Left forelimb (tissue), 1 donor: ENCODE measurements at places on chromosomes 6 and 20.

GRCh38 chr20:51176876-51177275 lies 154.0 kb upstream of the KCNG1 start:
- no peak for DNase-seq

GRCh38 chr6:78883651-78884050 lies 16.3 kb downstream of the IRAK1BP1 start:
- no peak for DNase-seq

DNA sequence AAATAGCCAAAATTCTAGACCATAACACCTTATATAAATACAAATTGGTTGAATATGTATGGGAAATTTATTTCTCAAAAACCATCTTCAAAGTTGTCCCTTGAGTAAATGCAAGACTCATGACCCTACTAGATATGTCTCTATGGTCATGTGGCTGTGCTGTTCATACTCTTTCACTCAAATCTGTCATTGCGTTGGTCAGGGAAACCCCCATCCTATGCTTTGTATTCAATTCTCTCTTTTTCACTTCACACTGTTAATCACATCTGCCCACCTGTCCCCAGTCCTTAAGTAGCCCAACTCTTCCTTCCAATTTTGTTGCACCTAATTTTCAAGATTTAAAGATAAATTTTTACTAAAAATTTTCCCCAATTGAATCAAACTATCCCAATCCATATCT lies 51.0 kb downstream of the RPS12 start:
- no peak for DNase-seq

DNA sequence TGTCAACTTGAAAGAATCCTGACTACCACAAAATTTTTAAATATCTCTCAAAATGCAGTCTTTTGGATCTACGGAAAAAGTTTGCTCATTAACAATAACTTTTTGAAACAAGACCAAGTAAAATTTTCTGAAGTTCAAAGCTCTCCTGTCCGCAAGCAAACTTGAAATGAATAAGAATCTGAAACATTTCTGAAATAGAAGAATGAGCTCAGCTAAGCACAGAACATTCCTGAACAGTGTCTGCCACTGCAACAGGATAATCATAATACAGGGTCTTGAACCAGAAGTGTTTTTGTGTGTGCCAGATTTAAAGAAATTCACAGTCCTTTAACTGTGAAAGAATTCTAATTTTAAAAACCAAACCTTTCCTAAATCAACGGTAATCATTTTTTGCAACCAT lies 49.1 kb upstream of the TASP1 start:
- no peak for DNase-seq

GRCh38 chr6:146582857-146583256 lies 15.9 kb upstream of the ADGB start:
- no peak for DNase-seq

DNA sequence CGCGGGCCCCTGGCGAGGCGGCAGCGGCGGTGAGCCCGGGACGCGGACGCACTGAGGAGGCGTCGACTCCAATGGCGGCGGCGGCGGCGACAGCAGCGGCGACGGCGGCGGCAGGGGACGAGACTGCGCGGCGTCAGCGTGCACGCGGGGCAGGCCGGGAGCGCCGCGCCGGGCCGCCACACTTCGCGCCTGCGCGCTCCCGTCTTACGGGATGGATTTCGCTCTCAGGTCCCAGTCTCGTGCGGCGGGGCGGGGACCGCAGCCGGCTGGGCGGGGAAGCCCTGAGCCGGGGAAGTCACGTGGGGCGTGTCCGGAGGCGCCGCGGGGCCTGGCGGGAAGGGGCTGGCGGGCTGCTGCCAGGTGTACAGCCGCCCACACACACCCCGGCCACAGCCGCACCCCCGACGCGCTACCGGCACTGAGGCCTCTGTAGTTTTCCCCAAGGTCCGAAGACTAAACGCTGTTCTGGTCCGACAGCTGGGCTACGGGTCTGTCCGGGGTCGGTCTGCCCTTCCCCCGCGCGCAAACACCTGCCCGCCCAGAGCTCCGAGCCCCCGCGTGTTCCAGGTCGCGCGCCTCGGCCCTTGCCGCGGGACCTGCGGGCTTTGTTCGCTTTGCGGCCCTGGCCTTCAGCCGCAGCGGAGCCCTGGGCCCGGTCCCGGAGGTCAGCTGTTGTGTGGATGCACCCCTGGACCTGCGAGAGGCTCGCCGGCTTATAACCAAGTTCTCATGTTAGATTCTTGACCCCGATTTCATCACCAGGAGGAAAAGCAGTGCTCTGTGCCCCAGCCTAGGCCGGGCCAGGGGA lies at the start of gene YTHDF1:
YTHDF1 (minus strand) TSS at position 91 of the 808 bp plus-strand sequence. CDS start 239 bp downstream, outside the sequence.
- DNase-seq: peak; percentile 97

DNA sequence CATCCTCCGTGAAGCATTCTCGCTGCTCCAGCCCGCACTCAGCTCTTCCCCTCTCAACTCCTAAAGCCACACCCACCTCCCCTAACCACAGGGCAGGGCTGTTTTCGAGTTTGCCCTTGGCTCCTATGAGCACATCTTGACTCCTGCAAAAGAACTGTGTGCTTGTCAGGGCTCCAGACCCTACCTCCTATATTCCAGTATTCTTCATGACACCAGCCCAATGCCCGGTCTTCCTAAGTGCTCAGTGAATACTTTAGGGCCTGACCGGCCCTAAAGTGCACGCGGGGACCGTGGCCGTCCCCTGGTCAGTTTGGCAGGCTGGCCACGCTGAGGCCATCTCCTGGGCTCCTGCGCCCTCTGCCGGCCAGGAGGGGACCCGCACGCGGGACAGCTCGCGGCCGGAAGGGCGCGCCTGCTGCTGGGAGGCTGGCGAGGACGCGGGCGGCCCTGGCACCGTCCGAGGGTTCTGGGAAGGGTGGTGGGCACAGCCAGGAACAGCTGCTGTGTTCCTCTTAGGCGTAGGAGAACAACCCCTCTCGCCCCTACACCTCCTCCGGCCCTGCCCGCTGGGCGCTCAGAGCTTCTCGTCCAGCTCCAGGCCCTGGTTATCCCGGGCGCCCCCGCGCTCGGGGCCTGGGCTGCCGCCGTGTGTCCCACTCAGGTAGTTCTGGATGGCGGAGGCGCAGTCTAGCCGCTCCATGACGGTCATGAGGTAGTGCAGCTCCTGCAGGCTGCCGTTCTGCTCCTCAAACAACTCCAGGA lies 11.0 kb downstream of the UNC5CL start:
- DNase-seq: peak; percentile 90

GRCh38 chr6:134402372-134402984 lies 84.6 kb upstream of the SGK1 start:
- no peak for DNase-seq

DNA sequence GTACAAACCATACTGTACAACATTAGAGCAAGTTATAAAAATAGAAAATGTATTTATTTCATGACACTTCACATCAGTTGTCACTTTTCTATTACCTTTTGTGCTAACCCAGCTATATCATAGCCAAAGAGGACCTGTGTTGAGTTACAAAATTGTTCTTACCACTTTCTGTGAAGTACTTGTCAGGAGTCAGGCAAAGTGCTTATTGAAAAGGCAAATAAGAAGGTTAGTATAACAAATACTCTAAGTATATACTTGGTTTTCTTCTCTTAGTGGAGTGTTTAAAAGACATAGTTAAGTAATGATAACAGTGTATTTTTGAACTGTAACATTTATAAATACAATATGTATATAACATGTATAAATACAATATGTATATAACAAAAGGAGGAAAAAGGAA lies 88.9 kb downstream of the HIVEP1 start:
- DNase-seq: no peak

DNA sequence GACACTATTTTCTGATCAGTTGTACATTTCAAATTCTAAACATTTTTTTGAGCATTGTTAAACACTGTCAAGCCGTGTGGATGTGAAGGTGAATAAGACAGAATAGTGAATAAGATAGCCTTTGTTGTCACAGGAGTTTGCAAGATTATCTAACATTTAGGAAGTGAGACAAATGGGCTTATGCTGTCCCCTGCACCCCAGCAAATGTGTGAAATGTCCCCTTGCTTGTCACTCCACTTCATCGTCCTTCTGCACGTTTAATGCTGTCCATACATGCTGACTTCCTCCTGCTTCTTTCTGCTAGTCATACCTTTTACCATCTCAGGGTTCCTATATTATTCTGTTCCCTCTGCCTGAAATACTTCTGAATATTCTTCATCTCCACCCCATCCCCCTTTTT lies 62.6 kb downstream of the CBFA2T2 start:
- DNase-seq: no peak

DNA sequence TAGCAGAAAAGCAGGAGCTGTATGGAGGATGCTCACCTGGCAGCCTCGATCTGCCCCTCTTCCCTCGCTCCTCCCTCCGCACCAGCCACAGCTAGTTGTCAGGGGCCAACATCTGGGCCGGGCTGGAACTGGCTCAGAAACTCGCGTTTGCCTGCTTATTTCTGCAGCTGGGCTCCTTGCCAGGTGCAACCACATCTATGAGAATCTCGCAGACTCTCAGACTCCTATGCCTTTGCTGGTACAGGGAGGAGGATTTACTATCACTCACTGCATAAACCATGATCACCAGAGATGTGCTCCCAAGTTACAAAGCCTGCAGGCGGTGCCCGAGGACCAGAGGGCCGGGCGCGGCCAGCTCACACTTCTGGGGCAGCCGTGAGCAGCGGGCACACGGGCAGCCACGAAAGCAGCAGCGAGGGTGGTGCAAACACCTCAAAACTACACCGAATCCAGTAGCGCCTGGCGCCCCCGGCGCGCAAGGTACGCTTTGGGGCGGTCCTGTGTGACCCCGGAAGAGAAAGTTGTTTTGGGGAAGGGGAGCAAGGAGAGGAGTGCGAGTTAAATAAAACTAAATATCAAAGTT lies 577 bp upstream of the LRRC1 start:
- peak; percentile 87 for DNase-seq

- no peak for DNase-seq
Measured at GRCh38 chr6:83514866-83515466, 2.6 kb downstream of the PRSS35 start.

DNA sequence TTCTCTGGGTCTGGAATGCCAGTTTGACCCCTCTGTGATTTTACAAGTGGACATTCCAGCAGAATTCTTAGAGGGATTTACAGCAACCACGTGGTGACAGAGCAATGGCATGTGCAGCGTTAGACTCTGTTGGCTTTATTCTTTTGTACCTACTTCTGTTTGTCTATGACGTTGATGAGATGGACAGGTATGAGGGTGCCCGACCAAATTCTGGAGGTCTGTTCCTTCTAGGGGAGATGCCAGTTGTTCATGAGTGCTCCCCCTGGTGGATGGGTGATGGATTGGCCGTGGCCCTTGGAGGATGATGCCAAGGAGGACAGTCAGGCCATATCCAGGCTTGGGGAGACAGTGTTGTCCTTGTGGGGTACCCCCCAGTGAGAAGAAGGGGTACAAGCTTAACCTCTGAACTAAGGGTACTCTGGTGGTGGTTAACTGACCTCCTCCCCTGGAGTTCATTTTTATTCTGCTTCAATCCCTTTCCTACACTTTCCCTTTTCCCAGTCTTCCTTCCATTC lies 198.6 kb downstream of the DTNBP1 start:
- no peak for DNase-seq

- DNase-seq: no peak
Measured at GRCh38 chr6:37550191-37550831, 50.6 kb upstream of the CCDC167 start.

- no peak for DNase-seq
Measured at GRCh38 chr20:21936720-21937380, 231.4 kb downstream of the PAX1 start.

DNA sequence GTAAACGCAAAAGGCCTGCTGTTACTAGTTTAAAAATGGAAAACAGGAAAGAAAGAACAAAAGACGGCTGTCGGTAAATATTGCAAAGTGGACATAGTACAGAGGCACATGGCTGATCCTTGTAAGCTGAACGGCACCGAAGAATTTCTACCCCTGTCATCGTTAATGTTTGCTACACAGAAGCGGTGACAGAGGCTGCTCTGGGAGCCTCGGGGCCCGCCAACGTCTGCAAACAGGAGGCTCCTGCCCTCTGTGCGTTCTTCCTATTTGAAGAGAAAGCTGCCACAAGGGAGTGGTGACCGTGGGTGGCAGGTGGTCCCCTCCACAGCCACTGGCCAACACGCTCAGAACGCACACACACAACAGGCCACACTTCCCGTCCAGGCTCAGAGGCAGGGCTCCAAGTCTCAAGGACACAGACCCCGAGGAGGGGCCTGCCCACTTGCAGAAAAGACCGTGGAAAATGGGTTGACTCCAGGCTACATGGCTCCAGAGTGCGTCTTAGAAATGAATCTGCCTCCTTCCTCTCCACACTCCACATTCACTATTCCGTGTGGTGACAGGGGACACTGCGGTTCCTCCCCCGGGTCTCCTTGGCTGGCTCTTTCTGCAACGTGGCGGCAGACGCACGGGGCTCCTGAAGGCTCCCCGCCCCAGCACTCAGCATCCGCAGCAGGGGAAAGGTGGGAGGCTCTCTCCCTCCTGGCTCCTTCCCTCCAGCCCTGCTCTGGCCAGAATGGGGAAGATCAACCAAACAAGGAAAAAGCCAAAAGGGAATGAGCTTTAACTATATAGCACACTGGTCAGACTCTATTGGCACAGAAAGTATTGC lies 64.5 kb downstream of the GMPR start:
- DNase-seq: no peak

DNA sequence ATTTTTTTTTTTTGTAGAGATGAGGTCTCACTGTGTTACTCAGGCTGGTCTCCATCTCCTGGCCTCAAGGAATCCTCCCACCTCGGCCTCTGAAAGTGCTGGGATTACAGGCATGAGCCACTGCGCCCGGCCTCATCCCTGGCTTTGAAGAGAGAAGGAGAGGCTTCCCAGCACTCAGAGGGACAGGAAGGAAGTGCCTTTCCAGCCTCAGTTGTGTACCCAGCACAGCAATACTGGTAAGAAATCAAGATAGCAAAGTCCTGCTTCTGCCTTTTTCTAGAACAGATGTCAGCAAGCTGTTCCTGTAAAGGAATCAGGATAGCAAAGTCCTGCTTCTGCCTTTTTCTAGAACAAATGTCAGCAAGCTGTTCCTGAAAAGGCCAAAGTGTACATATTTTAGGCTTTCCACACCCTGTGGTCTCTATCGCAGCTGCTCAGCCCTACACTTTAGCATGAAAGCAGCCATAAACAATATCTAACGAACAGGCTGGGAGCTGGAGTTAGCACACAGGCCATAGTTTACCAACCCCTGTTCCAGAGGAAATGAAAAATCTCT lies 6.3 kb upstream of the PLTP start:
- no peak for DNase-seq

DNA sequence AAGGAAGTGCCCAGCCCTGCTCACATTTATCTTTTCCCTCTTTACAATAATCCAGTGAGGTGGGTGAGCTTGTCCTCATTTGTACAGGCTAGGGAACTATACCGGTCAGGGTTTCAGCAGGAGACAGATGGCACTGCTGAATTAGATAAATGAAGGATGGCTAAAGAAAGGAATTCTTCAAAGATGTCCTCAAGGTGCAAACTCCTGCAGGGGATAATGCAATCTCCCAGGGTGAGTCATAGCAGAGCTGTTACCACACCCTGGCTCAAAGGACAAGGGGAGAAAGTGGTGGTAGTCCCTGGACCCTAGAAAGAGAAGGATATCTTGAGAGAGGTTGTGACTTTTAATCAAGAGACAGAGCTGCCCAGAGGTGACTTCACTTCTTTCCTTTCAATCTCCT lies 66.7 kb downstream of the RFPL4B start:
- no peak for DNase-seq

GRCh38 chr6:132413499-132413802 lies 12.2 kb upstream of the MOXD1 start:
- no peak for DNase-seq

GRCh38 chr6:107563694-107564588 lies 74.0 kb downstream of the SOBP start:
- DNase-seq: no peak

GRCh38 chr6:8325743-8326142 lies 109.6 kb downstream of the SLC35B3 start:
- no peak for DNase-seq
